Fibroblast of skin of scalp (primary cell): ENCODE measurements at places on chromosomes 7 and 10.

DNA sequence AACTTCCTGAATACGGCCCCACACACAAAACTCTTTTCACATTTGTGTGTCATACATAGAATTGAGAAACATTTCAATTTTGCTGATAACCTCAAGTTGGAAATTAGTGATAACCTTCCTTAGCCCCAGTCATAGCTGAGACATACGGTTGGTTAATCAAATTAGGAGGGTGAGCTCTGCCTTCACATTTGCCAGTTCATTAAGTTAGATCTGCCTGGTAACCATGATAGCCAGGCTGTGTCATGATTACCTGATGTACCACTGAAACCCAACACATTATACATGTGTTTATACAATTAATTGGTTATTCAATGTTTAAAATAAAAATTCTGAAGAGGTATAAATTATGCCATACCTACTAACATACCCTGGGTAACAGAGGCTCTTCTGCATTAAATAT is 60.8 kb upstream of the RAB11FIP2 start:
- DNase-seq: no peak

- peak; percentile 68 for DNase-seq
Observed at GRCh38 chr7:30596014-30596641, 1.4 kb downstream of the GARS1 start.

GRCh38 chr10:54903745-54904144 is 102.7 kb upstream of the PCDH15 start:
- DNase-seq: no peak

GRCh38 chr7:125878235-125878956 is 948.8 kb upstream of the POT1 start:
- DNase-seq: no peak

DNA sequence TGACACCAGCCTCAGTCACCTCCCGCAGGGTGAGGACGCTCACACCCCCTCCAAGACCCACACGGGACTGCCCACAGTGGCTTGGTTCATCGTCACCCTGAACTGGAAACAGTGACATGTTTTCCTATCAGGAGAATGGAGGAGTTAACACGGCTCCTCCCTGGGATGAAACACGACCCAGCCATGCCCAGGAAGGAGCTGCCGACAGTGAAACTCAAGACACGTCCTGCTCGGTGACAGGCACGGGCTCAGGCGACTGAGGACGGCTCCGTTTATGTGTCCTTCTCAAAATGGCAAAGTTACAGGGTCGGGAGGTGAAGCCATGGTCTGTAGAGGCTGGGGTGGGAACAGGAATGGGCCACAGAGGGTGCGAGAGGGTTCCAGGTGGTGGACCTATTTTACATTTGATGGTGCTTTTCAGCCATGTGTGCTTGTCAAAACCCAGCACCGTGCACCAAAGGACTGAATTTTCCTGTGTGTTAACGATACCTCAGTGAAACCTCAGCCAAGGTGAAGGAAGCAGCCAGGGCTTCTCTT is 272.4 kb downstream of the ADARB2 start:
- DNase-seq: no peak

- DNase-seq: no peak
Observed at GRCh38 chr7:89988074-89988473, 166.2 kb upstream of the STEAP1 start.

DNA sequence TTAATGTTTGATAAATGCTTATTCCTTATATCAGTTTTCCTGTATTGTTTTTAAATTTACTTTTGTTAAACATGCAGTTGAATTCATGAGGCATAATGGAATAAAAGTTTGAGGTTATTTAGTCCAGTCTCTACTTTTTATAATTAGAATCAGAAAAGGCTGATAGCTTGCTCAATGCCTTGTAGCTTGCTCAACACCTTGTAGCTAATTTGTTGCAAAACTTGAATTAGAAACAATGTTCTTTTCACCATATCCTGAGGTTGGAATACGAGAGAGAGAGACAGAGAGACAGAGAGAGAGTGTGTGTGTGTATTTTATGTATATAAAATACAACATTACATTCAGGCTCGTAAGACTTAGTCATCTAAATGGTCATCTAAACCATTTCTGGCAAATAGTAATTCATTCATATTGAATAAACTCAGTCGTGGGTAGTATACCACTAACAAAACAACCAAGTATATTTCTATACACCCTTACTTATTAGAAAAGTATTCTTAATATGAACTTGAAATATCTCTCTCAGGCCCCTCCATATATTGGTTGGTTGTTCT is 243.5 kb downstream of the ADK start:
- DNase-seq: peak; percentile 4

- no peak for DNase-seq
Observed at GRCh38 chr10:117775526-117775925, 233.0 kb downstream of the EMX2 start.

DNA sequence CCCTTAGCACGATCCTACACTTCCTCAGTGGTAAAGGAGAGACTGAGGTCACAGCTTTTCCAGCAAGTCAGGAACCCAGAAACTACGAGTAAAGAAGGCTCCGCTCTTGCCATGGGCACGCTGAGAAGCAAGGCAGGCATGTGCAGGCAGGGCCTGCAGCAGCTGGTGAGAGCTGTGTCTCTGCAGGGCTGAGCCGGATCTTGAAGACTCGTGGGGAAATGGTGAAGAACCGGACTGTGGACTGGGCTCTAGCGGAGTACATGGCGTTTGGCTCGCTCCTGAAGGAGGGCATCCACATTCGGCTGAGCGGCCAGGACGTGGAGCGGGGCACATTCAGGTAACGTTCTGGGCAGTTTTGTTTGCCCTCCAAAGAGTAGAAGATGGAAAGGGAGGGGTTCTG is 51.9 kb upstream of the ZMIZ2 start:
- no peak for DNase-seq

GRCh38 chr7:127900141-127900540 is 131.1 kb downstream of the LRRC4 start:
- DNase-seq: no peak

- DNase-seq: no peak
Observed at GRCh38 chr7:94514917-94515316, 5.3 kb downstream of the CASD1 start.

DNA sequence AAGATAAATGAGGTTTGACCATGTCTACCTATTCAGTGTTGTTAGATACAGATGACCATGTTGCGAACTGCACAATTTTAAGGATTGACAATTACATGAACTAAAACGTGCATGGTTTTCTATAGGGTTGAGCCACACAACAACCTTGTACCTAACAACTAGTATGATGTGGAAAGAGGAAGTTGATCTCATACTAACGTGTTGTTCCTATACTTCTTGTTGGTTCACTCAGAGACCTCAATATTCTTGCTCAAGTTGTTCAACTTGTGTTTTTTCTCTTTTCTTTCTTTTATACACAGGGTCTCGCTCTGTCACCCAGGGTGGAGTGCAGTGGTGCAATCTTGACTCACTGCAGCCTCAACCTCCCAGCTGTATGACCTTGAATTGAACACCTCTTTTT is 6.1 kb upstream of the KEL start:
- no peak for DNase-seq

GRCh38 chr10:84225427-84226173 is at the start of gene LRIT2:
LRIT2 (minus strand) TSS chr10:84225544; CDS start chr10:84225520, 24 bp downstream.
- no peak for DNase-seq
